ENCODE measurements at places on chromosomes 1 and 21.

- DNase-seq = no peak
Measured at GRCh38 chr1:224458296-224458695, 23.7 kb upstream of the WDR26 start.

DNA sequence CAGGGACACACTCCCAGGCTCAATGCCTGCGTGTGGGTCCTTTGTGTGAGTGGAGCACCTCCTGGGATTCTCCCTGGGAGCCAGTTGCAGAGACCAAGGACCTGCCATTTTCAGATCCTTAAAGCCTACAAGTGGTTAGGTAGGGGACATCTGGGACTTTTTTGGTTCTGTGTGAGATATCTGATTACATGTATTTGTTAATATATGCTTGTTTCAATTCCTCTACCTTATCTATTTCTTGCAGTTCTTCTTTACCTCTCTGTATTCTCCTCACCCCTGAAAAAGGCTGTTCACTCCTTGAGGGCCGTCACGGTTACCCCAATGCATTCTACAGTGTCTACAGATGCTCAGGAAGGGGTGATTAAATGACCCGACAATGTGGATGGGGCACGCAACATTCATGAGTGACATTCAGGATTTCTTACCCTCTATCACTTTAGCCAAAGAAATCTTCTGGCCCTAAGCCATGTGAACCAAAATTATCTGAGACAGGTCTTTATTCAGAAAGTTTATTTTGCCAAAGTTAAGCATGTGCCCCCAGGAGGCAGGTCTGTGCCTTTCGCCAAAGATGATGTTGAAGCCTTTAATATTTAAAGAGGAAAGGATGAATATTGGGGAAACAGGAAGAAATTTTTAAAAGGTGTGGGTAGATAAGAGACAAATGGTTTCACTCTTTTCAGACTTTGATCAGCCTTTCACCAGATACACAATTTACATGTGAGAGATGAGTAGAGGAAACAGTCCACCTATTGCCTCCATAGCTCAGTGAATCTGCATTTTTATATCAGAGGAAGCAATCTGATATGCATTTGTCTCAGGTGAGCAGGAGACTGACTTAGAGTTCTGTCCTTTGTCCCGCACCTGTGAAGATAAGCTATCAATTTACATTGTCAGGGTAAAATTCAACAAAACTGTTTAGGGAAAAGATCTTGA lies 44.6 kb upstream of the MPZL1 start:
- DNase-seq = no peak

GRCh38 chr1:13494025-13494424 lies 19.8 kb downstream of the LRRC38 start:
- no peak for DNase-seq

- no peak for DNase-seq
Measured at GRCh38 chr1:205150651-205151428, 29.1 kb upstream of the RBBP5 start.

GRCh38 chr1:6966326-6966725 lies 181.1 kb downstream of the CAMTA1 start:
- no peak for DNase-seq

DNA sequence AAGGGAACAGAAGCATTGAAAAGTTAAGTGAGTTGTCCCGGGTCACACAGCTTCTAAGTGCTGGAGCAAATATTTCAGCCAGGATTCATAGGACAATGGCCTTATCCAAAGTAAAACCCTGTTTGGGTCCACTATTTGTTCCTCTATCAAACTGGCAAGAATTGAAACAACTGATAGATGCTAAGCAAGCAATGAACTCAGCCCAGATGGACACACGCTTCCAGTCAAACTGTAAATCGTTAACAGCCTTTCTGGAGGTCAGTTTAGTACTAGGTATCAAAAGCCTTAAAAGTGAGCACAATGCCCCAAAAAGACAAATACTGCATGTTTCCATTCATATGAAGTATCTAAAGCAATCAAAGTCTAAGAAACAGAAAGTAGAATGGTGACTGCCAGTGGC lies 779 bp upstream of the SVBP start:
- DNase-seq = no peak

DNA sequence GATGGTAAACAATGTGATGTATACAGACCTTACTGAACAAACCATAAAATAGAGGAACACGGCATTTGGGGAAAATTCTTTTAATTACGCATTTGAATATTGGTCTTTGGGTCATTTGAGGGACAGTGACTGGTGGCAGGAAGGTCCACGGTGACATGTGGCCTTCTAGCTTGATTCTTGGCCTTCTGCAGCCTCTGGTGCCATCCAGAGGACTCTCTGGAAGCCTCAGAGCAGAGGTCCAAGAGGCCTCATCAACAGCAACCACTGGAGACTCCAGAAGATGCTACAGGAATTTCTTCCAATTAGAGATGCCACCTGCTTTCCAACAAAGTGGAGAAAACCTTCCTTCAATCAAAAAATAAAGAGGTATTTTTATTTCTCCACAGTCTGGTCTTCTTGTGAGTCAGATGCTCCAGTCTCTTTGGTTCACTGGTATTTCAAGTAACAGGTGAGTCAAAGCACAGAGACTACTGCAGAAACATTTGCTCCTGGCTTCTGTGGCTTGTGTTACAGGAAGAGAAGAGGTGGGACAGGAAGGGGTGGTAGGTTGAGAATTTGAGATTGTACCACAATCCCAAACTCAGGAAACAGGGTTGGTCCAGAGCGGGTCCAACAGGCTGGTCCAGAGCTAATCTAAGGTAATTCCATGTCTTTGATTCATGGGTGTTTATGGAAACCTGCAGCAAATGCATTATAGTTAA lies 2.7 kb upstream of the F5 start:
- no peak for DNase-seq

DNA sequence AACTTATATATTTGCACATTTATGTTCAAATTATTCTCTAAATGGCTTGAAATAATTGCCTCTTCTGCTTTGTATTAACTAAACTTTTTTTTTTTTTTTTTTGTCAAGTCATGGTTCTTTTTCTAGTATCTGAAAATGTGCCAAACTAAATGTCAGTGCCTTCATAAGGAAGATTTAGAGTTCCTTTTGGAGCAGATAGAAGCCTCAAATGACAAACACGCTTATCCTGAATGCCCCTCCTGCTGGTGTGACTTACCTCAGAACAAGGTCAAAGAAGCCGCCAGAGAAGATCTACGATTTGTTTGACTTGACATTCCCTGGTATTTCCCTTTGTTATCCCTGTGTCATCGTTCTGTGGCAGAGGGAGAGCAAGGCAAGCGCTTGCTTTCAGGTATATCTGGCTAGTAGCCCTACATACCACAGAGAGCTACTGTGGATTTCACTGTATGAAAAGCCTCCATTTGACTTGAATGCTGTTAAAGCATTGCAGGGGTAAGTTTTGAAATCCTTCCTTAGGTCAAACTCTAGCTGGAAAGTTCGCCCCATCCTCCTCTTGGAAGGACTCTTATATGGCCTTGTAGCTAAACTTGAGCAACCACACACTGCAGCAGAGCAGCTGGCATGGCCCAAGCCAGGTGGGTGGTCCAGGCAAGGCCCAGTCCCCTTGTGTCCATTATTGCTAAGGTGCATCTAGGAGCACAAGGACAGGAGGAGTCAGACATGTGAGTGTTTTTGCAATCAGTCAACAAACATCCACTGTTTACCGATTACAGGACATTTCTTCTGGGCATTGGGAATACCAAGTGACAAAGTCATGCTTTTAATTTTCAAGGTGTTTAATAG lies 285.4 kb upstream of the USP25 start:
- DNase-seq = no peak

DNA sequence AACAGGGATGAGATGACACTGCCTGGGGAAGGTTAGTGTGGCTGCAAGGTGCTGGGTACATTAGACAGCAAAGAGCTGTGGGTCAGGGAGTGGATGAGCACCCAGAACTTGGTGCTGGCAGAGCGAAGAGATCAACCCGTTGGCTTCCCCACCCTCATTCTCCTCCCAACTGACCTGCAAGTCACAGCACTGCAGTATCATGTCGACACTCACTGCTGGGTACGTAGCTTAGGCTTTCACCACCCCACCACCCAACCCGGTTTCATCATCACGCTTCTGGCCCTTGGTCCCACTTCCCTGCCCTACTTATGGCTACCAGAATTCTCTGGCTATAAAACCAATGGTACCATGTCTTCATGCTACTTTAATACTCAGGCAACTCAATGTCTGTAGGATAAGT lies 73.6 kb upstream of the LYST start:
- DNase-seq = no peak

DNA sequence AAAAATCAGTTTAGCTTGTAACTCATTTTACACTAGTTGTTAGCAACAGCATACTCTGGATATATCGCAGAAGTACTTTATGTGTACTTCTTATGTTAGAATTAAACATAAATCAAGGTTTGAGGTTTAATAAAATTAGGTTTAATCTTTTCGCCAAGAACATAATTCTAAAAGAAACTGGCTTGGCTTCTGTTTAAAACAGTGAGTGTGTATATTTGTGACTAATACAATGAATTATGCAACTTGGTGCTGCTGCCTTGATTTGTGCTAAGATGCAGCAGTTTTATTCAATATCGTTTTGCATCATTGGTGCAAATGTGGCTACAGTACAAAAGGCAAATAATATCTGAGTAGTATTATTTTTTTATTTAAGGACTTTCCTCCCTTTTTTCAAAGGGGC lies 44.8 kb downstream of the USP25 start:
- no peak for DNase-seq

DNA sequence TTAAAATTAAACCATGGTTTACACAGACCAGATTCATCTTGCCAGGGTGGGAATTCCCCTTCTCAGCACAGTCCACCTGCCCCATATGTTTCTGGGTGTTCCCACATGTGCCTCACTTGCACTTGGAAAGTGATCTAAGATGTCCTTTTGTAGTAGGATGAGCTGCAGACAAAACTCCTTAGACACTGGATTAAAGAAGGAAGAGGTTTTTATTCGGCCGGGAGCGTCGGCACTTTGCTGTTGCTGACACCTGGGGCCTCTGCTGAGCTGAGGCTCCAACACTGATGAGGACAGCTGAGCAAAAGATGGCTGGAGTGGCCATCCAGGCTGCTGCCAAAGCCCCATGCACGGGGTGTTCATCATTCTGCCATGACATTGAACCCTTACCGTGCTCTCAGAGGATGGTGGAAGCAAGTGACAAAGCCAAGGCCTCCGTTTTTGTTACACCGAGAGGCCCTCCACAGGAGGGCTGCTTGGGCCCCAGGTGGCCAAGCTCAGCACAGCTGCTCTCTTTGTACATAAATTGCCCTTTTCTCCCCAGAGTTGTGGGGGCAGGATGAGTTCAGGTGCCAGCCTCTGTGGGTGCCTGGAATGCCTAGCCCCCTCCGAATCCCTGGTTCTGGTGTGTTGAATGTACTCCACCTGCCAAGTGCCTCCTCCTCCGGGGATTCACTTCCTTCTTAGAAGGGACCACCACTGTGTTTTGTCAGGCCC lies 7.3 kb upstream of the ACOT11 start:
- no peak for DNase-seq

DNA sequence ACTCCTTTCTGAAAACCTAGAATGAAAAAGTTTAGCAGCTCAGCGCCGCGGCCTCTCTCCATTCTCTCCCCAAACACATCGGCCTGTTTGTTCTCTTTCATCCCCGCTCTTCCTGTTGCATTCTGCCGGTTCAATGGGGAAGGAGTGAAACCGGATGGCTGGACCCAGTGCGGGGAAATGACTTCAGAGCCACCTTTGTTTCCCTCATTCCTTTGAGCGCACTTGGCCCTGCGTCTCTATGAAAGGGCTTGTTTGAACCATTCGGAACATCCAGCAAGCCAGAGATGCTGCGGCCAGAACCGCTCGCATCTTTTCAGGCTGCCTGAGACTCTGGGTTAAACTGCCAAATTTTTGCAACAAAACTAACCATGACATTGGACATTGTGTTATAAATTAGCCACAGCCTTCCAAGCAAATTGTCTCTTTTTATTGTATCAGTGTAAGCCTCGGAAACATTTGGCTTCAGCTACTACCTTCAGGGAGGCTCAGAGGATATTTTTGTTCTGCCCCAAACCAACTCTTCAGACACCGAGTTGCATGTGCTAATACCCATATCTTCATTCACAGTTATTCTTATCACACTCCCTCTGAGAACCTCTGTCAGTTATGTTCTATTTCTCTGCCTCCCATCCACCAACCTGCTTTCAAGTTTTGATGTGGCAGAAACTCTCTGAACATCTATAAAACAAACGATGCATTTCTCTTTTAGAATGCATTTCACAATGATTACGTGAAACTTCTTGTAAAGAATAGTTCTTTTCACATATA lies 5.1 kb upstream of the OLIG1 start:
- DNase-seq = no peak

GRCh38 chr1:41003640-41004220 lies 17.8 kb downstream of the SLFNL1 start:
- DNase-seq = peak; percentile 86

- no peak for DNase-seq
Measured at GRCh38 chr1:174309490-174309889, 138.3 kb upstream of the GPR52 start.

GRCh38 chr1:85822696-85823095 lies 114.5 kb upstream of the ZNHIT6 start:
- no peak for DNase-seq

DNA sequence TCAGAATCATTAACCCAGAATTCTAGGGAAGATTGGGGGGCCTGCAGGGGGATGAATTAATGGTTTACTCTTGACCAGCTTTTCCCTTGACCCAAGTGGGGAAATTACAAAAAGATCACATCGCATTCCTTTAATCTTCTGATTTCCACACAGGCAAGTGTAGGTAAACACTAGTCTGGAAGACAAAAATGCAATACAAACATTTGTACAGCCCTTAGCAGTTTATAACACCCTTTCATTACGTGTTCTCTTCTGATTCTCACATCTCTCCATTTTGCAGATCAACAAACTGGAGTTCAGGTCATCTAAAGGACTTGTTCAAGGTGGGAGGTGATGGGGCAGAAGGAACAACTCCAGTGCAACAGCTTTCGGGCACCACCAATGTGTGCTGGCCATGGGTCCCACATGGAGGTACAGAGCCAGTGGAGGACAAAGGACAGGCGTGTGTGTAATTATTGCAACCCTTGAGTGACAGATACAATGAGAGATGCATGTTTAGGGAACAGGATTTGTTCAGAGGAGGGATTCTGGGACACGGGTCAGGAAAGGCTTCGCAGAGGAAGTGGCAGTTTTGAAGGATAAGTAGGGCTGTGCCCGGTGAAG lies 20.4 kb downstream of the ATF3 start:
- no peak for DNase-seq

Measured in breast epithelium (tissue), 4 donors.